Myocyte (in vitro differentiated cells): ENCODE measurements at places on chromosomes 12 and 14. TPM values are rescaled to one million over a fixed set of nuclear protein-coding genes. Genes with fewer than 3 reads are reported as not detected.

Gene LHX5
- not detected in 2 replicates for total RNA-seq

Gene KRT71
- not detected in 2 replicates for total RNA-seq

Gene STAB2
- 0.57 and 1.4 TPM in 2 replicates for total RNA-seq

Gene KRT79
- total RNA-seq: not detected in 2 replicates

Gene DIABLO
- total RNA-seq: 60.2 and 63.9 TPM in 2 replicates

Gene HVCN1
- 3.2 and 3.9 TPM in 2 replicates for total RNA-seq

Gene TMEM121
- 3.9 and 5.3 TPM in 2 replicates for total RNA-seq

Gene TNS2
- total RNA-seq: 43.8 and 59.8 TPM in 2 replicates

Gene PTGDR
- 0.16 TPM in 1 of 2 replicates, not detected in the other for total RNA-seq

Gene CLEC4C
- not detected in 2 replicates for total RNA-seq

Gene RNASE7
- total RNA-seq: 0.16 TPM in 1 of 2 replicates, not detected in the other

Gene FOXA1
- 1.5 and 2.6 TPM in 2 replicates for total RNA-seq

Gene RPS26
- total RNA-seq: 451 and 1,430 TPM in 2 replicates

Gene RFLNA
- total RNA-seq: 4.9 and 7.9 TPM in 2 replicates

Gene DTX3
- 22.1 and 22.5 TPM in 2 replicates for total RNA-seq

Gene LRRC10
- total RNA-seq: not detected in 2 replicates

Gene PWP1
- total RNA-seq: 54.2 and 58.0 TPM in 2 replicates

Gene CD163L1
- total RNA-seq: 5.7 and 11.2 TPM in 2 replicates

Gene TAS2R8
- 0.21 TPM in 1 of 2 replicates, not detected in the other for total RNA-seq

Gene DPPA3
- not detected in 2 replicates for total RNA-seq

Gene TPPP2
- total RNA-seq: not detected in 2 replicates

Gene FIGNL2
- total RNA-seq: 0.11 and 0.36 TPM in 2 replicates

Gene PPP1R36
- total RNA-seq: 0.35 TPM in 1 of 2 replicates, not detected in the other

Gene SLIRP
- 178 and 295 TPM in 2 replicates for total RNA-seq

Gene SPIC
- total RNA-seq: not detected in 2 replicates

Gene CYP46A1
- total RNA-seq: 2.2 and 2.8 TPM in 2 replicates

Gene LETMD1
- total RNA-seq: 33.4 and 39.8 TPM in 2 replicates

Gene SIX6
- 0.08 TPM in 1 of 2 replicates, not detected in the other for total RNA-seq

Gene CCDC177
- not detected in 2 replicates for total RNA-seq

Gene RTL1
- total RNA-seq: not detected in 2 replicates

Gene NPFF
- total RNA-seq: not detected in 2 replicates

Gene SLC8A3
- total RNA-seq: 25.2 and 30.1 TPM in 2 replicates

Gene KCNK10
- total RNA-seq: not detected in 2 replicates

Gene CDKN3
- total RNA-seq: 3.5 and 5.0 TPM in 2 replicates

Gene TAS2R14
- 0.99 and 2.5 TPM in 2 replicates for total RNA-seq

Gene TSPAN19
- total RNA-seq: not detected in 2 replicates
